Stimulated activated CD4-positive, alpha-beta T cell treated with anti-CD3 and anti-CD28 coated beads, TNF-alpha, amount 100 ng/mL, for 1 hour (primary cell): ENCODE measurements at places on chromosomes 3 and 15.

GRCh38 chr3:184085389-184085852, 11.4 kb upstream of the HTR3E start:
- no peak for DNase-seq

- DNase-seq: no peak
Measured at GRCh38 chr3:134249296-134249841, 1.3 kb downstream of the RYK start.

DNA sequence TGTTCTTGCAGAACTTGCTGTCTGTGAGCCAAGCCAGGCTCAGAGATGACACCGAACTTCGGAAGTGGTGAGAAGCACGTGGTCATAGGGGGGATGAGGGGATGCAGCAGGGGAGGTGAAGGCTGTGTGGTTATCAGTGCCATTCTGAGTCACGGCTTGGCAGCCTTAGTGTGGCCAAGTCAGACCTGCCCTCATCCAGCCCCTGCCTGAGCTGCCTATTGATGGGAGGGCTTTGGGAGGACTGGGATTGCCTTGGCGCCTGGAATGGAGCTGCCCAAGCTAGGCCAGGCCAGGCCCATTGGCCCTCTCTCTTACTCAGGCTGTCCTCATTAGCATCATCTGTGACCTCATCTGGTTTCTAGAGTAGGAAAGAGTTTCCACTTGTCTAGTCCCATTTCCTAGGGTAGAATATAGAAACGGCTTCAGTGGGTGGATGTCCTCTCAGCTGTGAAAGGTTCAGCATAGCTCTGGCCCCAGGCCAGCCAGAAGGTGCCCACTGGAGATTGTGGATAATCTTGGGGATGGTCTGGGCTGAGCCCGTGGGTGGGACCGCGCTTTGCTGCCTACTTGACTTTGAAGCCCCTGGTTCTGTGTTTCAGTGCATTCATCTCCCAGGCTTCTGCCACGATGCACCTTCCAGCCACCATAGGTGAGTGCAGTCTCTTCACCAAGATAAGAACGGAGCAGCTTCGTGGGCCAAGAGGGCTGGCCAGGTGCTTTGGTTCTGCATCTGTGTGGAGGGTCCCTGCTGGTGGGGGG, 7.2 kb downstream of the FAH start:
- no peak for DNase-seq

- DNase-seq: no peak
Measured at GRCh38 chr15:41921167-41921566, 27.3 kb upstream of the SPTBN5 start.

- no peak for DNase-seq
Measured at GRCh38 chr15:101019366-101019896, 100.3 kb downstream of the LRRK1 start.

DNA sequence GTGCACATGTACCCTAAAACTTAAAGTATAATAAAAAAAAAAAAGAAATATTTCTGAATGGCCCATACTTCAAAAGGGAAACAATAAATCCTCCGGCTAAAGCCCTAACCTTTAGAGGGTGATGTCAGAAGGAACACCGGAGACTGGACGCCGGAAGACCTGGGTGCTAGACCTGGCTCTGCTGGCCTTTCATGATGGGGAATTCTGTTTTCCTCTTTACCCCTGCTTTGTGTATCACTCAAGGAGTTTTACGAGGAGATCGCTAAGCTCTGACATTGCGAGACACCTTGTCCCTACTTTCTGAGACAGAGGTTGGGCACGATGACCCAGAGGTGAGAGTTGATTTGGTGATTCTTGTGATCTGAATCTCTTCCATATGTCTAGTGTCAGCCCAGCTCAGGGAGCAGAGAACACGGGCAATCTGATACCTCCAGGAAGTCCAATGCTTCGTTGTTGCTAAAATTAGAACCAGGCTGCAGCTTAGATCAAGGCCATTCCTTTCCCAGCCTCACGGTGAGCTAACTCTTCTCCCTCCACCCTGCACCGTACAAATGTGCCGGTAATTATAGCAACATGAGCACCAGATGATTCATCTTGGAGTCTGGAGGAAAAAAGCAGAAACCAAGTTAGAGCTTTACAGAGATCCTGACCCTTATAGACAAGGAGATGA, 42.0 kb upstream of the CFAP161 start:
- DNase-seq: no peak

DNA sequence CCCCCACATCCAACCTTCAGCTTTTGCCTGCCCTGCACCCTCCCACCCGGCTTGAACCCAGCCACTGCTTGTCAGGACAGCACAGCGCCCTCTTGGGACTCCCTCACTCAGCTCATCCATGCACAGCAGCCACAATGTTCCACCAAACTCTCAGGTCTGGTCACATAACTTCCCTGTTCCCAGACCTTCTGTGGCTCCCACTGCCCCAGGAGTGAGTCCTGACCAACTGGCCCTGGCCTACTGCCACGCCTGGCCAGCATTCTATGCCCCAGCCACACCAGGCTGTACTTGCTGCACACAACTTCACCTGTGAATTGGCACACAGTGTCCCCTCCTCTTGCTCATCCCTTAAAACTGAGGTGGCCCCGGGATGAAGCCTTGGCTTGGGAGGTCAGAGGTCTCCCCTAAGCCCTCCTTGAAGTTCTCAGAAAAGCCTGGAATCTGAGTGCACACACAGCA, 21.0 kb downstream of the PLXNB1 start:
- DNase-seq: no peak

- no peak for DNase-seq
Measured at GRCh38 chr15:41251411-41251810, 20.3 kb downstream of the CHP1 start.

DNA sequence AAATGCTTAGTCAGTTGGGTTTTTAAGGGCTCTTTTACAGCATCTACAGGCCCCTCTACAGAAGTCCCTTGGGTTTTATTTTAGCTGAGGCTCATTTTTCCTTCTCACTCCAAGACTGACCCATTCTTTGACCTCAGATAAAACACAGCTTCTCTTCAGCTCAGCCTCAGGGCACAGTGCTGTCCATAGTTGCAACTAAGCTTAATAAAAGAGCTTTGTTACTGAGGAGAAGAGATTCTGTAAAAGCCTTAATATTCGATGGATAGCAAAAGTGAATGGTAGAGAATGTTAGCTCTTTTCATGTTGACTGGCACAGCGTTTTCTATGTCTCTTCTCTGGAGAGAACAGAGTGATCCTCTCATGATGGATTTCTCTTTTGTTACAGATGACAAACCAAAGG, 277.9 kb downstream of the BBX start:
- DNase-seq: no peak

DNA sequence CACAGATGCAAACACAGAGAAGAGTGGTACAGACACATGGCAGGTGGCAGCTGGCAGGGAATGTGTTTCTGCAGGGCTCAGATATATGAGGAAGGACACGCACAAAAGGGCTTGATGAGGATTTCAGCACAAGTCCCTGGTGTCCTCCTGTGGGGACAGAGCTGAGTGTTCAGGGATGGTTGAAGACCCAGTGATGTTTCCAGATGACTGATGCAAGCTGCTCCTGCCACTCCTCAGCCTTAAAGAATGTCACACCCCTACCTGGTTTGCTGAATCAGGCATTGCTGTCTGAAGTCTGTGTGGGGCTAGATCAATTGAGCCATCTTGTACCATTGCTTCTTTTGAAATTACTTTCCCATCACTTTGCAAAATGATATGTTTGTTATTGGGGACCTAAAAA, 40.2 kb downstream of the TNFAIP8L3 start:
- no peak for DNase-seq

DNA sequence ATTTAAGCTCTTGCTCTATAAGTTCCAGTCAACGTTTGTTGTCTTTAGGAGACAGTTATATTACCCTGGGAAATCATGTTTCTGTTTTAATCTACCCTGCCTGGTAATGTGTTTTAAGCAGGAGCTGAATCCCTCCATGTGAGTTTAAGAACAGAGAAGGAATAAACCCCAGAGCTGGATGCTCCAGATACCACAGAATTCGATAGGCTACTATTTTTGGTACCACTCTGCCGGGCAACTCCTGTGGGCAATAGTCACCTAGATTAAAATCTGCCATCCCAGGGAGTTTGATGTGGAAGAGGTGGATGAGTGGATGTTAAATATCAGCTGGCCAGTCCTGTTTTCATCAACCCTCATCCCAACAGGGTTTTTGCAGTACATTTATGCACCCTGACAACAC, 20.4 kb downstream of the NUDT16 start:
- DNase-seq: no peak

- DNase-seq: no peak
Measured at GRCh38 chr3:143155756-143156155, 36.2 kb downstream of the CHST2 start.

GRCh38 chr3:3556078-3556477, 243.2 kb upstream of the LRRN1 start:
- no peak for DNase-seq

- DNase-seq: no peak
Measured at GRCh38 chr3:67804089-67804488, 149.7 kb upstream of the SUCLG2 start.

- no peak for DNase-seq
Measured at GRCh38 chr3:71537211-71537611, 46.3 kb downstream of the FOXP1 start.

DNA sequence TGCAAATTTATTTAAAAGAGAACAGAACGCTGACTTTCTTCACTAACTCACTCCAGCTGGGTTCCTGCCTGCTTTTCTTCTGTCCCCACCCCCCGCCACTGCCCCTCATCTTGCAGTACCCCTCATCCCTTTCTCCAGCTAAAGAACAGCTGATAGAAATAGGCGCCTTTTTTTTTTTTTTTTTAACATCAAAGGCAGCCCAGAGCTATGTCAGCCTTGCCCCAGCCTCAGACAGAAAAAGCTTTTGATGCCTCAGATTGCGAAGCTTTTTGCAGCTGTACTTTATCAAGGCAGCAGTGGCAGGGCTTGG, 1.8 kb downstream of the CADPS start:
- DNase-seq: no peak

DNA sequence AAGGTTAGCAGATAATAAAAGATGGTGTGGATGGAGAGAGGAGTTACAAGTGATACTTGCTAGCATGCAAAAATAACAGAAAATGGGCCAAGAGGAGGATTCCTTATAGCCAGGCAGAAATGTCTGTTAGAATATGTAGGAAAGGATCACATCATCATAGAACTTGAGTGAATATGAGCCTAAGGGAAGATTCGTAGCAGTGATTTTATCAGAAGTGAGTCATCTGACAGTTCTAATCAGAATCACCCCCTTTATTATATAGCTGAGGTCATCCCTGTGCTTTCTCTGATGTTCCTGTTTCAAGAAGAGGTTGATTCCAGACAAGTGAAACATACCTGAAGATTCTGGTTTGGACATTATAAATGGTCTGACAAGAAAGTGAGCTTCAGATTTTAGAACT, 22.9 kb downstream of the EXOG start:
- no peak for DNase-seq

DNA sequence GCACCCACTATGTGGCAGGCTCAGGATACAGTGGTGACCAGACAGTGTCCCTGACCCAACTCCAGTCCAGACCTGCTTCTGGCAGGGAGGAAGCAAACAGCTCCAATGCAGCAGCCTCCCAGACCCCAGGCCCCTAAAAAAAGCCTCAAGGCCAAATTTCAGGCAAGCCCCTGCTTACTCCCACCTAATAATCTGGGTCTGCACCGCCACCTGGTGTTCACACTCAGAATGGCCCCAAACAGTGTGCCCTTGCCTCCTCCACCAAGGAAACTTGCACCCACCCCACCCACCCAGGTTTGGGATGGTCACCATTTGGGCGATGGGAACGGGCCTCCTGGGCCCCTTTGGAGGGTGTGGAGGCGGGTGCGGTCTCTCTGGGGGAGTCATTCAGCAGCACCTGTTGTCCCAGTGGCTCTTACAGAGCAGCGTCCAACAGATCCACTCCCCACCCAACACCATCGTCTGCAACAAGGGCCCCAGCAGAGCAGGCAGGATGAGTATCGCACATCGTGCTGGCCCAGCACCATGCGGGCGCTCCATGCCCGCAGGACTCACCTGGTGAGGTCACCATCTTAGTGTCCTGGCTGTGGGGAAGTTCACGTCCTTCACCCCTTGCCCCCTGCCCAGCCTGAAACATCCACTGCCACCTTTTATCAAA, 17.3 kb downstream of the C3orf18 start:
- peak; percentile 57 for DNase-seq

DNA sequence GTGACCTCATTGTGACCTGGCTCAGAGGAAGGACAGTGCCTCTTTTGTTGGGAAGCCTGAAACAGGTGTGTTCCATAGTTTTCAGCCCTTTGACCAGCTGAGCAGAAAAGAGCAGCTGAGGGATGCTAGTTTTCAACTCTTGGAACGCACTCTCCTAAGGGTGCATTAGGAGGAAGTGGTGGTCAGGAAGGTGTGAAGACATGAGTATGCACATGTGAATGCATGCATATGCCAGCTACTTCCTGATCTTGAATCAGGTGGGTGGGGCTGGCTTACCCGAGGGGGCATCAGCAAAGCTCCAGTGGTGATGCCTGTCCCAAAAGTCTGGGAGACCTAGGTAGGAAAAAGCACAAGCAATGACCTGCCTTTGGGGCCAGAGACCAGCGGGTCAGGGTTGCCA, 23.3 kb upstream of the CEMIP start:
- no peak for DNase-seq

GRCh38 chr3:73203101-73203500, 141.6 kb downstream of the EBLN2 start:
- DNase-seq: no peak

DNA sequence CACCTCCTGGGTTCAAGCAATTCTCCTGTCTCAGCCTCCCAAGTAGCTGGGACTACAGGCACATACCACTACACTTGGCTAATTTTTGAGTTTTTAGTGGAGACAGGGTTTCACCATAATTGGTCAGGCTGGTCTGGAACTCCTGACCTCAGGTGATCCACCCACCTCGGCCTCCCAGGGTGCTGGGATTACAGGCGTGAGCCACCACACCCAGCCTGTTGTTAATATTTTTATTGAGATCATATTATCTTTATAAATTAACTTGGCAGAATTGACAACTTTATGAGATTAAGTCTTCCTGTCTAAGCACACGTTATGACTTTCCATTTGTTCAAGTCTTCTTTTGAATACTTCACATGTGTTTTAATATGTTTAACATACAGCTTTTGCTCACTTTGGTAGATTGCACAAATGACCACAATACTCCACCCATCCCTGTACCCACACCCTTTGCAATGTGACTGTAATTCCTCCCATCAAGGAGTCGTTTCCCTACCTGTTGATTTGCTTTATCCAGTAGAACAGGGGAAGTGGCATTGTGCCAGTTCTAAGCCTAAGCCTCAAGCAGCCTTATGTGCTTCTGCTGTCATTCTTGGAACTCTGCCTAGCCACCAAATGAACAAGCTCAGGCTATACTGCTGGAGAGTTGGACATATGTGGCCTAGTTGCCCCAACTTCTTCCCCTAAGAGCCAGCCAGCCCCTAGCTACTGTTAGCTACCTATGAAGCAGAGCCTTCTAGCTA, 8.2 kb downstream of the XYLB start:
- DNase-seq: no peak

GRCh38 chr3:123342631-123343080, 106.2 kb downstream of the ADCY5 start:
- DNase-seq: no peak

DNA sequence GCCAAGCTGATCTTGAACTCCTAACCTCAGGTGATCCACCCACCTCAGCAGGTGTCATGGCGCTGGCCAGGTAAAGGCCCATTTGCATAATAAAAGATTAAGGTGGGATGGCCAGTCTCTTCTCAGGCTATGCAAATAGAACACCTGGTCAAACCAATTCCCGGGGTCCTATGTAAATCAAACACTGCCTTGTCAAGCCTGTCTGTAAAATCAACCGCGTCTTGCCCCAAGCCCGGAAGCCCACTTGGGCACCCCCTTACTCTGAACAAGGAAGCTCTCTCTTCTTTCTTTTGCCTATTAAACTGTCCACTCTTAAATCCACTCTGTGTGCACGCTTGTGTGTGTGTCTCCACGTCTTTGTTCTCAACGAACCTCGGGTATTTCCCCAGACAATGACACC, 13.0 kb upstream of the POC1A start:
- no peak for DNase-seq

GRCh38 chr3:86047161-86047560, 943.8 kb downstream of the VGLL3 start:
- no peak for DNase-seq
